ENCODE measurements at places on chromosomes 7 and 10.

- no peak for DNase-seq
Observed at GRCh38 chr7:149050941-149051340, 22.6 kb upstream of the PDIA4 start.

- DNase-seq = no peak
Observed at GRCh38 chr7:95675016-95675415, 78.7 kb upstream of the PDK4 start.

- no peak for DNase-seq
Observed at GRCh38 chr10:13678101-13678843, 91.5 kb downstream of the PRPF18 start.

GRCh38 chr7:32088451-32088881, 18.3 kb upstream of the PDE1C start:
- no peak for DNase-seq

GRCh38 chr10:44280226-44281014, 104.5 kb downstream of the CXCL12 start:
- DNase-seq = no peak

- DNase-seq = no peak
Observed at GRCh38 chr7:39609935-39610263, 13.5 kb upstream of the RALA start.

- no peak for DNase-seq
Observed at GRCh38 chr10:79274279-79275104, 72.8 kb upstream of the PPIF start.

DNA sequence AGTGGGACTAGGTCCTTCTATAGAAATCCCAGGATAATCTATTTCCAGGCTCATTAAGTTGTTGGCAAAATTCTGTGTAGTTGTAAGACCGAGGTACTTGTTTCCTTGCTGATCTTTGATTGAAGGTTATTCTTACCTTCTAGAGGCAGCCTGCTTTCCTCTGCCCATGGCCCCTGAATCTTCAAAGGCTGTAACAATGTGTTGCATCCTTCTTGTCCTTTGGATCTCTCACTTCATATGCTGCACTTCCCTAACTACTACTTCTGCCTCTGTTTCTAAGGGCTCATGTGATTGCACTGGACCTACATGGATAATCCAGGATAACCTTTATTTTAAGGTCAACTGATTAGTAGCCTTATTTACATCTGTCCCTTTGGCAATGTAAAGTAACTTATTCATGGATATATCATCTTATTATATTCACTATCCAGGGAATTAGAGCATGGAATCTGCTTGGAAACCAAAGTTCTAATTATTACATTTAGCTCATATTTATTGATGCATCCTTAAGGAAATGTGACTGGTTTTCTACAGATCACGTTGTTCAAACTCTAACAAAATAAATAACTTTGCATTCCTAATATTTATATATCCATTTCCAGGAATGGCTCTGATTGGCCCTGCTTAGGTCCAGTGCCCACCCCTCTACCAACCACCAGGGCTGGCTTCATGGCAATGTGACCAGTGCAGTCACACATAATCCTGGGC, 85.6 kb downstream of the IMMP2L start:
- DNase-seq = no peak

GRCh38 chr7:156778668-156779067, 114.3 kb downstream of the LMBR1 start:
- no peak for DNase-seq

GRCh38 chr10:123972481-123973401, 81.1 kb upstream of the CPXM2 start:
- no peak for DNase-seq

DNA sequence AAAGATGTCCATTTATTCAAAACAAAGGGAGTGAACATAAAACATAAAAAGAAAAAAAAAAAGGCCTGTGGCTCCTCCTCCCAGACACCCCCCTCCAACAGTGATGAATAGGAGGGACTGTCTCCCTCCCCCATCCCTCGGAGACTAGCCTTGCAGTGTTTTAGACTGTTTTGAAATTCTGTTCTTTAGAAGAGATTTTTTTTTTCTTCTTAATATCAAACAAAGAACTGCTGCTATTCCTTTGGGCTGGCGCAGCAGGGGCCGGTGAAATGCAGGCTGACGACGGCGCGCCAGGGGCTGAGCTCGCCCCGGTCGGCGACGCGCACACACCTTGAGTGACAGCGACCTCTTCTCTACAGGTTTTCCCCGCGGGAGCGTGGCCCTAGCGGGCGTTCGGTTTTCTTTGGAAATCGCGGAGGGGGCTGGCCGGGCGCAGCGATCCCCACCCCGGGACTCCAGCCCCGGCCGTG, at the start of gene LANCL2:
Gene LANCL2 (plus strand): TSS at position 133 of the 470 bp plus-strand sequence. CDS start 689 bp downstream, outside the sequence.
- no peak for DNase-seq

DNA sequence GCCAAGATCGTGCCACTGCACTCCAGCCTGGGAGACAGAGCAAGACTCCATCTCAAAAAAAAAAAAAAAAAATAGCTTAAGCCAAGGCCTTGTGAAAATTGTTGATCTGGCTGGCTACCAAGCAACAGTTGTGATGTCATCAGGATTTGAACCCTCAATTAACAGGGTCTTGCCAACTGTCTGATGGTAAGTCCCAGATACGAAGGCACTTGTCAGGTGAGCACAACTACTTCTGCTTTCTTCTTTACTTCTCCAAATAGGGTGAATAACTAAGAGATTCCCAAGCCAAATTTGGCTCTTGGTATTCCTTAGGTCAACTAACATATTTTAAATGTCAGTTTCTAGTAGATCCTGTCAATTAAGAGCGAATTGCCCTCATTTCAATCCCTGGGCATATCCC, 47.4 kb downstream of the ANKRD61 start:
- DNase-seq = no peak

GRCh38 chr10:101284101-101284743, 55.0 kb upstream of the LBX1 start:
- DNase-seq = no peak

- no peak for DNase-seq
Observed at GRCh38 chr10:116241642-116242410, 31.2 kb downstream of the GFRA1 start.

DNA sequence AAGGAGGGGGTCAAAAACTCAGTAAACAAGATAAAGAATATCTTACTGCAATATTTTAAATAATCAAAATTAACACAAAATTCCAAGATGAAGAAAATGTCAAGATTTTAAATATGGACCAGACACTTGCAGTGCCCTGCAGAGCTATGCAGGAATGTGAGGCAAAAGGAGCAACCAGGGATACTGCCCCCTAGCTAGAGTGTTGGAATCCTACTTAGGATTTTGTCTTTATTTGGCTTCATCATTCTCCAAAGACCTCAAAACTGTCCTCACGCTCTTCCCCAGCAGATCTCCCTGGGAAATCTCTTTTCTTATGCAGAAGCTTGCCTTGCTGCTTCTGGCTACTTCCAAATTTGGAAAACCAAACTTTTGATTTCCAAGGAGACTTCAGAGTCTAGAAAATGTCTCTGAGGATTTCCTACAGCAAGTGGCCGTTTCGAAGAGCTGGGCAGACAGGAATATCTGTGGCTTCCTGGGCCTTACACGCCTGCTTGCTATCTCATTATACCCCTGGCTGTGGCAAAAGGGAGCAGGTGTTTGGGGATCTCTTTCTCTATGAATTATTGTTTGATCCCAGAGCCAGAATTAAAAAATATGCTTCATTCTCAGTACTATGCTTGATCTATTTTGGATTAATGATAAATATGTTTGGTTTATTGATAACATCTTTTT, 232.2 kb upstream of the BMPER start:
- DNase-seq = no peak

All from AG04450 (cell line).